ENCODE measurements at places on chromosomes 2 and 18.

DNA sequence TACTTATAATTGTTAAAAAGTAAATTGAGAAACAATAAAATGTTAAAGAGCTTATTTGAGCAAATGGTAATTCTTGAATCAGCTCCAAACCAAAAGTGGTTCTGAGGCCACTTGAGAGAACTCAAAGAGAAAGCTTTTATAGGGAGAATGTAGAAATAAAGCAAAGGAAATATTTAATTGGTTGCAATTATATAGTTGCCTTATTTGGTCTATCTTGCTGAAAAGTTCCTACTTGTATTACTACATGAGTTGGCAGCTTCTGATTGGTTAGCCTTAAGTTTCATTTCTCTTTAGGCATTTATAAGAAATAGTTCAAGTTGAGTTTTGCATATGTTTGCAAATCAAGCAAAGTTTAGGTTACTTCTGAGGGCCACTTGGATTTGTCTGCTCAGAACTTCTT is 38.1 kb downstream of the SCN2A start:
- DNase-seq, result no peak

- no peak for DNase-seq
Observed at GRCh38 chr2:172334988-172335387, 92.4 kb upstream of the ITGA6 start.

DNA sequence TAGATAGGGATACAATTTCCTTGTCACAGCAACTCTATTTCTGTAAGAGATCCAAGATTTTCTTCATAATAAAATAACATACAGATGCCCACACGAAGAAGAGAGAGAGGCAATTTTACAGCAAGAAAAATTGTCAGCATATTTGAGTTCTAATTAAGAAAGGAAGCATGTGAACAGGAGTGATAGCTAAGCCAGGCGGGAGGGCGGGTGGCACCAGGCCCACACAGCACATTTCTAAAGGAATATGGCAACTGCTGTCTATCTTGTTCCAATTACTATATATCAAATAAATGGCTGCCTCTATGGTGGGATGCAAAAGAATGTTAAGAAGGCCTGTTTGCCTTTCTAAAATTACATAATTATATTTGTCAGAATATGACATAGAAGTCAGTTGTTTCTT is 248.3 kb upstream of the DOK6 start:
- no peak for DNase-seq

- DNase-seq, result no peak
Observed at GRCh38 chr2:219071131-219071816, 10.6 kb upstream of the IHH start.
